Epithelial cell of alveolus of lung (primary cell): ENCODE measurements at places on chromosomes 11 and 22. TPM values are rescaled to one million over a fixed set of nuclear protein-coding genes. Genes with fewer than 3 reads are reported as not detected.

ELFN2 gene
- 1.4 and 4.0 TPM in 2 replicates for total RNA-seq

CHKB gene
- 29.1 and 34.9 TPM in 2 replicates for total RNA-seq

GPHA2 gene
- total RNA-seq: not detected in 2 replicates

CCDC73 gene
- total RNA-seq: not detected in 2 replicates

CBX7 gene
- 1.0 and 25.2 TPM in 2 replicates for total RNA-seq

GNB1L gene
- total RNA-seq: 10.9 and 13.6 TPM in 2 replicates
